Right lobe of liver (tissue), 6 donors: ENCODE measurements at places on chromosomes 6 and 20. TPM values are rescaled to one million over a fixed set of nuclear protein-coding genes. Genes with fewer than 3 reads are reported as not detected.

RAB32 gene
- 55.1 TPM for total RNA-seq

DEFB113 gene
- total RNA-seq = not detected

C20orf202 gene
- not detected for total RNA-seq

CYP39A1 gene
- 45.3 TPM for total RNA-seq

ENPP3 gene
- 1.2 TPM for total RNA-seq

MBOAT1 gene
- total RNA-seq = 5.8 TPM

VSTM2L gene
- 10.7 TPM for total RNA-seq

MTFR2 gene
- 0.12 TPM for total RNA-seq

FRK gene
- total RNA-seq = 13.7 TPM

SSR1 gene
- total RNA-seq = 70.0 TPM

SLC17A3 gene
- total RNA-seq = 22.2 TPM

LAMA2 gene
- 2.9 TPM for total RNA-seq

DNA sequence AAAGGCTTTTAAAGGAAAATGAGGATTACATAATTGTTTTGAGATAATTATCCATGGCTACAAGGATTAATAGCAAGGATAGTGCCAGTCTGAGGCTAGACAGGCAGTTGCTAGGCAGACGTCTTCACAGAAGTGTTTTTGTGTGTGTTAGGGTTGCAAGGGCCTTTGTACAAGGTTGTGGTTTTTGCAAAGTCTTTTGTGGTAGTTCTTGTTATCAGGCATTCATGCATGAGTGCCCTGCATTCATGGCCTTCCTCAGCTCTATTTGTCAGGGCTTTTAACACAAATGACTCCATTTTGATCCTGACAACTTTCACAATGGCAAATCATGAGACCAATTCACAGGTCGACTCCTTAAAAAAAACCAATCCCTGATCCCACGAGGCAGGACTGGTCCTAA lies 68.1 kb upstream of the TXNDC5 start:
- DNase-seq = no peak

DNA sequence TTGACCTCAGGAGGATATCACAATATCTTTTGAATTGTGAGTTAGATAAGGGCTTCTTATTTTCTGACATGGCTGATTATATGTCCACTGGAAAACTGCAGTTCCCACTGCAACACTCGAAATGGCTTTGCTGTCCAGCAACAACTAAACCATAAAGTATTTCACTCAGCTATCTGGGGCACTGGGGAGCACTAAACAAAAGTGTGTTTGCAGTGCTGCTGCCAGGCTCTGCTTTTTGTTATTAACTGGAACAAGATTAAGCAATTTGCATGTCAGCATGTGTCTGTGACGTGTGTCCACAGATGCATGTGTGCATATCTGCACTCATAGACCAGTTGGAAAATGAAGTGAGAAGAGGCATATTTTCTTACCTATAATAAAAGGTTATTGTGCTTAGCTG lies 107.8 kb upstream of the CCN2 start:
- DNase-seq = no peak

DNA sequence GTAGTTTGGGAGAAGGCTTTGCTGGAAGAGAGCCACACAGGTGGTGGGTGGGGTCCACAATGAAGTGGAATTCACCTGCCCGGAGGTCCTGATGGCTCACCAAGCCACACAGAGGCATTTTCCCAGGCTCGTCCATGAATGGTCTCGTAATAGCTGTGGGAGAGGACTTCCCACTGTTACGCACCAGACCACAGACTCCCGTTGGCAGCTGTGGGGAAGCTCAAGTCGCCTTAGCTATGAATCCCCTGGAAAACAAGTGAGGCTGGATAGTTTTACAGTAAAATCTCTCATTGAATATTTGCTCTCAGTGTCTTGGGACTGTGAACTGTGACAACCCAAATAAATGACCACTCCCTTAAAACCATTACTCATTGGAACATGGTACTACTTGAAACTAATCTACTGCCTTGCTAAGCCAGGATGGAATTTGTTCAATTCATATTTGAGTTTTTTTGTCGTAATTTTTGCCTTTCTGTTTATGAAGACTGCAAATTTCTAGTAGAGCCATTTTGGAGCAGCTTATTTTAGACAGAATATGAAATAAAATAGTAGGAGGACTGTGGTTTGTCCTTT lies 79.4 kb downstream of the JAG1 start:
- no peak for DNase-seq

- DNase-seq = no peak
These were observed 15.7 kb downstream of the ADTRP start for GRCh38 chr6:11762794-11763459.

GRCh38 chr20:31559704-31560093 lies 45.4 kb upstream of the ID1 start:
- no peak for DNase-seq

- DNase-seq = no peak
These were observed 22.7 kb downstream of the TAF11 start for GRCh38 chr6:34865107-34865506.

GRCh38 chr20:44646023-44646640 lies 5.4 kb downstream of the ADA start:
- no peak for DNase-seq

DNA sequence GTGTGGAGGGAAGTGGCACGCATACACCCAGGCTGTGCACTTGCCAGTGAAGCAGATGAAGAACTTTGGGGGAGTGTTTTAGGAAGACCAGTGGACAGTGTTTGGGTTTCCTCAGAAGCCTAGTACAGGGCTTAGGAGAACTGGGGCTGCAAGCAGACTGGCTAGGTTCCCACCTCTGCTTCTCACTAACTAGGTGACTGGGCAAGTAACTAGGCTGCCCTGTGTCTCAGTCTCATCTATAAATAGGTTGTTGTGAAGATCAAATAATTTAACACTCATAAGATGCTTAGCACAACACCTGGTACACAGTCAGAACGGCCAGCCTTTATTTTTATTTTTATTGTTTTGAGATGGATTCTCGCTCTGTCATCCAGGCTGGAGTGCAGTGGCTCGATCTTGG lies 312.1 kb downstream of the CDH26 start:
- DNase-seq = no peak

GRCh38 chr6:37399131-37399530 lies 33.9 kb upstream of the CMTR1 start:
- no peak for DNase-seq

DNA sequence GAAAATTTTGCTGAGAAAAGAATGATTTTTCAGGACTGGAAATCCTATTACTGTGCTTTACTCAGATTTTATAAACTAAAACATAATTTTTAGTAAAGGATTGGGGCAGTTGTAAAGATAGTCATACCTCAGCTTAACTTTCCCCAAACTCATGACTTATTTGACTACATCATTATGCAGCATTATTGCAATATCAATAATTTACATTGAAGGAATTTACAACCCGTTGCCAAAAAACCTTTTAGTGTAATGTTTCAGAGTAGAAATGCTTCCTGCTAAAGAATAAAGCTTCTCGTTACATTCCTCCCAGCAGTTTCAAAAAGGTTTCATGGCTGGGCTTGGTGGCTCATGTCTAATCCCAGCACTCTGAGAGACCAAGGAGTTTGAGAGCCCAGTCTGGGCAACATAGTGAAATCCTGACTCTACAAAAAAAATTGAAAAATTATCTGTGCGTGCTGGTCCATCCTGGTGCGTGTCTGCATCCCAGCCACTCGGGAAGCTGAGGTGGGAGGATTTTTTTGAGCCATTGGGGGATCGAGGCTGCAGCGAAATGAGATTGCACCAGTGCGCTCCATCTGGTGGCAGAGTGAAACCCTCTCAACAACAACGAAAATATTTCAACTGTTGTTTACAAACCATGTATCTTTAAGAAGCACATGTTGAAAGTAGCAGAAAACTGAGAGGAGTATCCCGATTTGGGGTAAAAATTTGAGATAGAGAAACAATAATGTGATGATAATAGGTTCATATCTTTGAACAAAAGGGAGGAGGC lies 4.4 kb downstream of the AMD1 start:
- DNase-seq = no peak

DNA sequence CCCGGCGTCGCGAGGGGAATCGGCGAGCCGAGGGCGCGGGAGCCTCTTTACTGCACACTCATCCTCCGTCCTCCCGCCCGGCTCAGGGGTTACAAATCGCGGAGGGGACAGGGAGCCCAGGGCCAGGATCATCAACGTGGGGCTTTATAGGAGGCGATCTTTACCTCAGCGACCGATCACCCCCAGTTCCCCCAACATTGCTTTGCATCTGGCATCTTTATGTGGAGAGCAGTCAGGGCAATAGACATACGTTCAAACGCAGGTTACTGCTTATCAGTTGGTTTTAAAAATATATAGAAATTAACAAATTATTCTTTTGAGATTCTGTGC lies 634 bp downstream of the HSF2 start:
- DNase-seq = no peak

DNA sequence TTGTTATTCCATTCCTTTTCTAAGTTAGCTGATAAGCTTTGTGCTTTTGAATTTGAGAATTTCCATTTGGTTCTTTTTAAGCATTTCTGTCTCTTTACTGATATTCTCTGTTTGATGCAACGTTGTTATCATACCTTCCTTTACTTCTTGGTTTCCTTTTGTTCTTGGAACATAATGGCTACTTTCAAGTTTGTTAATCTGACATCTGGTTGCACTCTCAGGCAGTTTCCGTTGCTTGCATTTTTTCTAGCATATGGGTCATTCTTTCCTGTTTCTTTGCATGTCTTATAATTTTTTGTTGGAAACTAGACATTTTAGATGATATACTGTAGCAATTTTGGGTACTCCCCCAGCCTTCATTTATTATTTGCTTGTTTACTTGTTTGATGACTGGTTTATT lies 12.5 kb downstream of the CDC5L start:
- DNase-seq = no peak

GRCh38 chr6:17281497-17282481 lies 628 bp downstream of the RBM24 start:
- peak; percentile 19 for DNase-seq

DNA sequence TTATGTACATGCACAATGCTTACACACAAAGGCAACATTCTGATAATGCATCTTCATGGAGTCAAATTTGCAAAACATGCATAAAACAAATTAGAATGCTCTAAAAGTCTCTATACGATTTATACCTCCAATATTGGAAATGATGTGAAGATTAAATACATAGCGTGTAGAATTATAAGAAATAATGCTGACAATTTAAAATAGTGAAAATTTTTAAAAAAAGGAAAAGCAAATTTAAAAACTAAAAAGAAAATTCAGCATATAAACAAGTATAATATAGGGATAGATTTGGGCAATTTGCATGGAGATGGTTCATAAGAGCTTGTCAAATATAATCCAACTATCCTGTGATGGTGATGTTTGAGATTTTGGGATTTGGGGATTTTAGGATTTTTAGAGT lies 14.9 kb downstream of the TCF21 start:
- no peak for DNase-seq

GRCh38 chr6:159726255-159726917 lies 920 bp upstream of the WTAP start:
- no peak for DNase-seq

DNA sequence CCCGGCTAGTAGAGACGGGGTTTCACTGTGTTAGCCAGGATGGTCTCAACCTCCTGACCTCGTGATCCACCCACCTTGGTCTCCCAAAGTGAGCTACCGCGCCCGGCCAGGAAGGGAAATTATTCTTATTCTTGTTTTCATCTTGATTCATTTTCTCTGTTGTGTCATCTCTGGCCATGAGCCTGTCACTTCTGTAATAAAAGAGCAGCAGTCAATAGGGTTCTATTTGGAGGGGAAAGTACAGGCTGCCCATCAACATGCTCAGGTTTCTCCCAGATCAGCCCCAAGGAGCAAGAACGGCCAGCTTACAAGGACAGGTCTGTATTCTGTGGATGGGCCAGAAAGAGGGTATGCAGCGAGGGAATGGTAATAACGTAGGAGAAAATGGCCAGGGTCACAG lies 345.0 kb downstream of the PREX1 start:
- no peak for DNase-seq

DNA sequence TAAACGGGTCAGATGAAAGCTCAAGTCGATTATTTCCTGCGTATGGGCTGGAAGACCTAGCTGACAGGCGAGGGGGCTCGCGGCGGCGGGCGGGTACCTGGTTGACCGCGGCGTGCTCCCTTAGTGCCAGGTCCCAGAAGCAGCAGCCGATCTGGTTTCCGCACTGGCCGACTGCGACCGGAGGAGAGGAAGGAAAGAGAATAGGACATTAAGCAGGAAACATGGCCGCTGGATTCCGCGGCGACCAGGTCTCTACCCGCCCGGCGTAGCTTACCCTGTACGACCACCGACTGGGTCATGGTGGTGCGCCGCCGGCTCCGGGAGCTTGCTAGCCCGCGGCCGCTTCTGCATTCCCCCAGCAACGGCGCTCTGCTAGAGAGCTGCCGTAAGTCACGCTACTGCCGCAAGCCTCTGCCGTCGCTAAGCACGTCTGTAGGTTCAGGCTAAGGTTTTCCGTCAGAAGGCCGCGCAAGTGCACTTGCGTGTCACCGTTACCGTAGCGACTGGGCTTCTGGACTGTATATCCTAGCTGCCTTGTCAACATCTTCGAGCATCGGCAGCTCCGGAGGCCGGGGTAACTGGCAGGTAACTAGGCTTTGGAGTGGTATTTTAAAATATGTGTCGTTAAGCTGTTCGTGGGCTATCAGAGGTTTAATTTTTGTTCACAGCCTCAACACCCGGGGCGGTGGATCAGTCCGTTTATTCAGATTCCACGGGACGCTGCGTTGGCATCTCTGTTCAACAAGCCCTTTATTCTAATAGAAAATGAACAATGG lies at the start of the genes FAM229B and TUBE1:
TSS of gene FAM229B (plus strand) at position 456 of the 776 bp plus-strand sequence. CDS start 11,693 bp downstream, outside the sequence.
TSS of gene TUBE1 (minus strand) at position 347 of the 776 bp plus-strand sequence. CDS start at position 299, 48 bp downstream.
- peak; percentile 95 for DNase-seq

GRCh38 chr6:159261995-159262394 lies 92.8 kb downstream of the FNDC1 start:
- no peak for DNase-seq

GRCh38 chr20:21528870-21529269 lies 15.0 kb upstream of the NKX2-2 start:
- no peak for DNase-seq

DNA sequence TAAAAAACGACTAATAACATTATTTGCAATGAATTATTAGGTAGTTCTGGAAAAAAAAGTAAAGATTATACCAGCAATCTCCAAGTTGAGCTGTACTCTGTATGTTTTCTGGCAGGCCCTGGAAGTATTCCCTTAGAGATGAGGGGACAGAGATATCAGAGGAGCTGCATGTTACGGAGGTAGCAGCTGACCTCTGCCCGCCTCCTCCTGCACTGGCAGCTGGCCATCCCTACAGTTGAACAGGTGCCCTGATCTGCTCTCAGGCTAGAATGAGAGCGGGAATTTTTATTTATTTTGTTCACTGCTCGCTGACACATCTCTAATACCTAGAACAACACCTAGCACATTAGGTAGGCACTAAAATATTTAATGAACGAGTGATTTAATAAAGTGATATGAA lies 23.1 kb downstream of the FBXL4 start:
- DNase-seq = peak; percentile 87

DNA sequence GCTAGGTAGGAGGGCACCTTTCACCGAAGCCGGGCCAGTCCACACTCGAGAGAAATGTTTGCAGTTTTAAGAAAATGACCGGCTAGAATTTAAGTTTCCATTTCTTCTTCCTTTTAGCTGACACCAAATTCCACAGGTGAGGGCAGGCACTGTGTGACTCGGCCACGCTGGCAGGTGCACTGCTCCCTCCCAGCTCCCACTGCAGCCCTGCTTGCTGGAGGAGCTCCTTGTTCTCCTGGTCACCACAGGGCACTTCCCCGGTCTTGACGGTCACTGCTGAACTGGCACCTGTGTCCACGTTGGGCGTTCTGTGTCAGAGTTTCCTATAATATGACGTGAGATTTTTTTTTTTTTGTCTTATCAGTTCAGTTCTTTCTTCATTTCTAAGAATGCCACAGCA lies 3.6 kb upstream of the KIF25 start:
- no peak for DNase-seq

- DNase-seq = no peak
These were observed 3.2 kb downstream of the ACTR5 start for GRCh38 chr20:38751360-38751976.

GRCh38 chr6:84028350-84028749 lies 5.2 kb upstream of the MRAP2 start:
- DNase-seq = no peak
